ENCODE measurements at places on chromosomes 5 and 9. TPM values are rescaled to one million over a fixed set of nuclear protein-coding genes. Genes with fewer than 3 reads are reported as not detected.

The LCN10 gene
- not detected for total RNA-seq

The FAM120AOS gene
- total RNA-seq: 41.9 TPM

The NFIB gene
- total RNA-seq: 7.3 TPM

The SET gene
- total RNA-seq: 658 TPM

The MAMDC4 gene
- total RNA-seq: 2.0 TPM

The ARRDC3 gene
- 54.3 TPM for total RNA-seq

The CPEB4 gene
- 46.5 TPM for total RNA-seq

The GDNF gene
- 12.3 TPM for total RNA-seq

The EXOSC2 gene
- 47.8 TPM for total RNA-seq

The FAM114A2 gene
- total RNA-seq: 26.9 TPM

The EQTN gene
- total RNA-seq: not detected

The MPDZ gene
- total RNA-seq: 47.1 TPM

The GRXCR2 gene
- not detected for total RNA-seq

The ANKRD18A gene
- total RNA-seq: not detected

The SLC26A2 gene
- total RNA-seq: 17.3 TPM

The EIF4E1B gene
- not detected for total RNA-seq

The CEP72 gene
- total RNA-seq: 1.5 TPM

The OTP gene
- total RNA-seq: not detected

The TYRP1 gene
- total RNA-seq: 13.8 TPM

Measured in placental pericyte (primary cell).